ENCODE measurements at places on chromosomes 6 and 20.

GRCh38 chr6:144921206-144921975 lies 636.3 kb downstream of the UTRN start:
- DNase-seq = no peak

GRCh38 chr20:1775117-1775516 lies 117.5 kb upstream of the SIRPG start:
- DNase-seq = no peak

DNA sequence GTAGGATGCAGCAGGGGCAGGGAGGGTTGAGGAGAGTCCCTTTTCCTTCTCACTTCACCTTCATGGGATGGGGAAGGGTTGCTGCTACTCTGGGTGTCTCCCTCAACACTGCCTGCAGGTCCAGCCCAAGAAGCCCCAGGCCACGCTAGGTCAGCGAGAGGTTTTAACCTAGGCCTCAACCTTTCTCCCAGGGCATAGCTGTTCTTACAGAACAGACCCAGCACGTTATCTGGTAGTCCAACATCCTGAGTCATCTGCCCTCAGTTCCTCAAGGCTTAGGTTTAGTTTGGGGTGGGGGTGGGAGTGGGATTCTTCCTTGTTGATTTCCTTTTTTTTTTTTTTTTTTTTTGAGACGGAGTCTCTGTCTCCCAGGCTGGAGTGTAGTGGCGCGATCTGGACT lies 15.8 kb downstream of the LRRC73 start:
- no peak for DNase-seq

- DNase-seq = no peak
Observed at GRCh38 chr20:45432294-45432693, 16.4 kb downstream of the PIGT start.

- DNase-seq = no peak
Observed at GRCh38 chr6:107082045-107082444, 33.3 kb downstream of the BEND3 start.

DNA sequence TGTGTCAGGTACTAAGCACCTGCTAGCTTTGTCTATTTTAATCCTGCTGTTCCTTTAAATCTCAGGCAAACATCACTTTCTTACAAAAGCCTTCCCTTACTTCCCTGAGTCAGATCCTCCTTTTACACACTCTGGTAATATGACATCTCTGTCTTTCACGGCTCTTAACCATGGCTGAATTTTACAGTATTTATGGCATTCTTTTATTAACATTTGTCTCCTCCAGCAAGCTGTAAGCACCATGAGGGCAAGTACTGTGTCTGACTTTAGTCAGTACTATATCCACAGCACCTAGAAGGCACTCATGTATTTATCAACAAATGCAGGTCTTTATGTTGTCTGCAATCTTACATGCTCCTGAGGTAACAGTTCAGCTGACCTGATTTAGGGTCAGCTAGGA lies 33.7 kb upstream of the HBS1L start:
- DNase-seq = no peak

- no peak for DNase-seq
Observed at GRCh38 chr6:32382757-32383420, 11.2 kb upstream of the TSBP1 start.

DNA sequence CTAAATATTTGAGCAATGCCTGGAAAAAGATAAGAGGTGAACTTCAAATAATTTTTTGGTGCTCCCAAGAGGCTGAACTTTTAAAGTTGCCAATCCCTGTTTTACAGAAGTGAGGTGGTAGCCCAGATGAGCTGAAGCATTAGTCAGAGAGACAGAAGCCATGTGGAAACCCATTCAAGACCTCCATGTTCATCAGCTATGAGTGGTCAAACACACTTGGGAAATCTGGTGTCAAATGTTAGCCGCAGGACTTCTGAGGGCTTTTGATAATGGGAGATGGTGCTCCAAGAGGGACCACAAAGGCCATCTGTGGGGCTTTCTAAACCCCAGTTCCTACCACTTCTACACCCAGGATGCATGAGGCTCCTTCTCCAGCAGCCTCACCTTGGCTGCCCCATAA lies 77.5 kb upstream of the MRPS10 start:
- DNase-seq = no peak

- DNase-seq = no peak
Observed at GRCh38 chr6:3421791-3422434, 34.9 kb downstream of the SLC22A23 start.

DNA sequence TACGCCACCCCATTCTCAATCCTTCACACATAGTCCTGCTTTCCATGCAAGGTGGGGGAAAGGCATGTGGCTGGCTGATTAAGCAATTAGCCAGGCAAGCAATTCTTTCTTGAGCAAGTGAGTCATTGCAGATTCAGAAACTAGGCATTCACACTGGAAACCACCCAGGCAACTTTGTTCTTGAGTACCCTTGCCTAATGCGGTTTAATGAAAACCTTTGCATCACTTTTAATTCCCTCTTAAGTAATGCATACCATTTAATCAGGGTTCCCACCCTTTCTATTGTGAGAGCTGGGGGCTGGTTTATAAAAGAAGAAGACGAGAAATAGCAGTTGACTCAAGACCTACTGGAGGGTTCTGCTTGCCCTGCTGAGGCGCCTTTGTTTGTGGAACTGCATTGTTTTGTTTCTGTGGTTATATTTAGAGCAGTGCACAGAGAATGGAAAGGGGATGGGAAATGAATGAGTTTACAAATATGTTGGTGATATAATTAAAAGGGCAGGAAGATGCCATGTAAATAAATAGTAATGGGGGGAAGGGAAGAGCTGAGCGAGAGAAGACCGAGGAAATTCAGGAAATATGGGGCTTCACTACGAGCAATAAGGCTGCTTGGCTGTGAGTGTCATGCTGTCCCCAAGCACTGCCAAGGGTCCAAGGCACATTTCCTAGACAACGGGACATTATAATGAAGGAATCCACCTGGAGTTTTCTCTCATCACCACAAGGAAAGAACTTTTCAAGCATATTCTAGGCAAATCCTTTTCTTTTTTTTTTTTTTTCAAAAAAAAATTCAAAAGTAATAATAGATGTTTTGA lies 48.8 kb upstream of the TSHZ2 start:
- DNase-seq = no peak

GRCh38 chr6:49980898-49981297 lies 11.5 kb upstream of the DEFB113 start:
- no peak for DNase-seq

DNA sequence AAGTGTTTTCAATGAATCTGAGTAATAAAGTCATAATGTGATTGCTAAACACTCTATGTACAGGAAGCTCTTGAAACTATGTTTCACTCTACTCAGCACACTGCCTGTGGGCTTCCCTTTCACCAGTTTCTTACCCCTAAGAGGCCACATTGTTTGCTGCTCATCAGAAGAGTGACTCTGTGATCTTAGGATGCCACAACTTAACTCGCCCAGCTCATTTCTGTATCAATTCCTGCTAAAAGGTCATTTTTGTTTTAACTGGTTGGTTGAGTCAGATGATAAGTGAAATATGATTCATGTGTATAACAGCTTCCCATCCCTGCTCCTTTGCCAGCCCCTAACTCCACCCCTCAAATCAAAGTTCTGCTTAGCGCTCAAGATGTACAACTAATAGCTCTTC lies 9.8 kb upstream of the NDUFAF4 start:
- DNase-seq = no peak

DNA sequence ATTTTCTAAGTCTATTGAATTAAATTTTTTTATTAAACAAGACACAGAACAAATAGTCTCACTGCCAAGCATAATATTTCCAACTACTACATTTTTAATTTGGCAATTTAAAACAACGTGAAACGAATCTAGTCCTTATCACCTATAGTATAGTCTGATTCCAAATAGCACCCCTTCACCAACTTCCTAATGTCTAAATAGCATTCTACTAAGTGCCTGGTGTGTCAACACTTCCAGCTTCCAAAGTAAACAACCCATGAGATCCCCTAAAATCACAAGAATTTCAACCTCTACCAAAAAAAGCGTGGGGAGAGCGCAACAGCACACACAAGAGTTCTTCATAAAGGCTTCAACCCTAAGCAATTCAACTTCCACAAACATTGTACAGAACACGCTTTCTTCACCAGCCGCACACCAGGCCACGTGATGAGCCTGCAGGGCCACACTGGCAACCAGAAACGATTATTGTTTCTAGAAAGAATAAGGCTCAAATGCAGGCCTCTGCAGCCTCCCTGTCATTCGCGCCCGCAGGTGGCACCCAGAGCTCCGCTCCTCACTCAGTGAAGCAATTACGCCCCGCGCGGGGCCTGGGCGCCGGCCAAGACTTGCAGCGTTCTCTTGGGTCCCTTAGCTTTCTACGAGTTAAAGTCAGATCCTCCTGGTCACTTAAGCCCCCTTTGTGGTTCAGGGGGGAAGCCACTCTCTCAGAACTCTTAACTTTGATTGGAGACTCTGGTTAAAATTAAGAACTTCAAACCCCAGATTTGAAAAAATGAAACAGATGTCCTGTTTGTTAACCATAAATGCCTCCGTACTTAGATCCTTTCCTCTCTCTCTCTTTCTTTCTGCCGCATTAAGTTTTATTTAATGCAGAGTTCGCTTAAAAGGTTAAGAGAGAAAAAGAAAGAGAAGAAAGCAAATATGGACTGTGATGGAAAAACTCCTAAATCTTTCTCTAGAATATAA lies 18.3 kb downstream of the SIM1 start:
- DNase-seq = no peak

DNA sequence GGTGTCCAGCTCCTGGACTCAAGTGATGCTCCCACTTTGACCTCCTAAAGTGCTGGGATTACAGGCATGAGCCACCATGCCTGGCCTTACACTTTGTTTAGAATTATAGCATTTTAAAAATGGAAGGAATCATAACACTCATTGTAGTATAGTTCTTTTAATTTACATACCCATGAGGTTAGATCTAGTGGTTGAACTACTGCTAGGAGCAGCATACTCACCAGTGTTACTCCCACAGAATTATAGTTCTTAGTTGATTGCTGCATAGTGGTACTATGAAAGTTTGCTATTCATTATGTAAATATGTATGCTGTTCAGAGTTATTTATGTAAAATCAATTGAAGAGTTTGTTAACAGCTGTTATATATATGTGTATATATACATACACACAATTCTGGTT lies 85.4 kb downstream of the MYO6 start:
- DNase-seq = no peak

DNA sequence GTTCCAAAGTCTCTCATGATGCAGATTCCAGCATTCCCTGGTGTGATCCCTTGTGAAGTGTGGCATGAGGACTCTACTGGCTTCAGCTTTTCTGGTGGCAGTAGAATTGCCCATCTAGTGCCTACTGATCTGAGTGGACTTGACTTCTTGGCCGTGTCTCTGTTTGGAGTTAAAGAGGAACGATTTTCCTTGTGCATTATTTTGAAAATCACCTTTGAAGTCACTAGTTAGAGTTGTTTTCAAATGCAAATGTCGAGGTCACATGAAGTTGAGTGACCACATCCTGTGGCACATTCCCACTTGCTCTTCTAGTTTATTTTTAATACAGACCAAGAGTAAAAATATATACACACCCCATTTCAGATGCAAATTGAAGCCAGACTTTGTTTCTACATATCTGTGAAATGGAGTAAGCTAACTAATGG lies 270.7 kb upstream of the TAB2 start:
- DNase-seq = peak; percentile 31

DNA sequence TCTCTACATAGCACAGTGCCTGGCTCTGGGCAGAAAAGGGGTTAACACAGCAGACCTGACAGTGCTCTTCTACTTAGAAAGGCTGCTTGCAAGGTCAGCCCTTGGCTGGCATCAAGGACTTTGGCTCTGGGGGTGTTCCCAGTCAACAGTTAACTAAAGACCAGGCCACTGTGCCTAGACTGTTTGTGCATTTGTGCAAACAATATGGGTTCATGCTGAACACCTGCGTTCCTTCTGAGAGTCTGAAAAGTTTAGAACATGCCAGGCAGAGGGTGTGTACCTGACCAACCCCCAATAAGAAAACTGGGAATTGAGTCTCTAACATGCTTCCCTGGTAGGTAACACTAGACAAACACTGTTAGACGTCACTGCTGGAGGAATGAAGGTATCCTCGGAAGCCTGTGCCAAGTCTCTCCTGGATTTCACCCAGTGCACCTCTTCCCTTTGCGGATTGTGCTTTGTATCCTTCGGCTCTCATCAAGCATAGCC lies 110.7 kb downstream of the PDE10A start:
- no peak for DNase-seq

- DNase-seq = no peak
Observed at GRCh38 chr20:38706509-38706908, 17.8 kb upstream of the SLC32A1 start.

GRCh38 chr20:6530779-6531315 lies 236.6 kb upstream of the BMP2 start:
- no peak for DNase-seq

DNA sequence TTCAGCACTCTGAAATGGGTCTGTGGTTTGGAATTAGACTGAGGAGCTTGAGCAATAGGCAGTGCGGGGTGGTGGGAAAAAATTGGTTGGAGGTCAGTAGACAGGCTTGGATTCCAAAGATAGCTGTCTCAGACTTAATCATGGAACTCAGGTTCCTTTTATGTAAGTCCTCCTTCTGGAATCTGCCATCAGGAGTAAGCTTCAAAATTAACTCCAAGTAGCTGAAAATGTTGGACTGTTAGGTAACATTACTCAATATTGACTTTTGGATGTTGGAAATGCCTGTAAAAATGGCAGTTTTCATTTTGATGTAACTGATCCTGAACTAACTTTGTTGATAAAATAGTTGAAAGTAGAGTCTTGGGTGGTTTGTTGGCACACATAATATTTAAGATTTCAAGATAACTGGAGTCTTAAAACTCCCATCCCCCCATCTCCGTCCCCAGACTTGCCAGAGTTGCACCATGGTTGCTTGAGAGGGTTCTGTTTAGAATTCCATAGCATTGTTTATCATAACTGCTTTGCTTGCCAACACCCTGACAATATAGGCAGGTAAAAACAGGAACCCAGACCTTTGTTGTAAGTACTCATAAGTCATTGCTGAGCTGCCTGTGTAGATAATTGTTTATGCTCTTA lies 83.0 kb downstream of the PHF20 start:
- DNase-seq = no peak

DNA sequence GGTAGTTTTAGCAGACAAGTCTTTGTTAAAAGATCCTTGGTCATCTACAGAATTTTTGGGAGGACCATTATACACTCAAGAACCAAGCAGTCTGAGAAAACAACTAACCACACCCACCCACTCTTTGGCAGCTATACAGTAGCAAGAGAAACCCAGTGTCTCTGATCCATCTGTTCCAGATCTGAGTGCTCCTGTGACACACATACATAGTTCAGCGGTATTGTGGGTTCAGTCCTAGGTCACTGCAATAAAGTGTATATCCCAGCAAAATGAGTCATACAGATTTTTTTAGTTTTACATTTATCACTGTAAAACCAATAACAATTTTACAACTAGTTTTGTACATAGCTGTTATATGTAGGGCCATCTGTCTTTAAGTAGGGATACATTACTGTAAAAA lies 47.4 kb upstream of the PAK5 start:
- no peak for DNase-seq

- DNase-seq = no peak
Observed at GRCh38 chr6:127100510-127101140, 17.8 kb upstream of the RSPO3 start.

DNA sequence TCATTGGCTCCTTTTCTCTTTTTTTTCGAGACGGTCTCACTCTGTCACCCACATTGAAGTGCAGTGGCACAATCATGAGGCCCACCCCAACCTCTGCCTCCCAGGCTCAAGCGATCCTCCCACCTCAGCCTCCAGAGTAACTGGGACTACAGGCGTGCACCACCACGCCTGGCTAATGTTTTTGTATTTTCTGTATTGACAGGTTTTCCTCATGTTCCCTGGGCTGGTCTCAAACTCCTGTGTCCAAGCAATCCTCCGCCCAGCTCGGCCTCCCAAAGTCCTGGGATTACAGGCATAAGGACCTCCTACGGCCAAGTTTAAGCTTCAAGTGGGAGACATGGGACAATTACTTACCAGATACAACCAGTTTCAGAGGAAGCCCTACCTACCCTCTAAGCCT lies 9.4 kb upstream of the POU5F1 start:
- DNase-seq = no peak
